ENCODE measurements at places on chromosomes 4 and X.

DNA sequence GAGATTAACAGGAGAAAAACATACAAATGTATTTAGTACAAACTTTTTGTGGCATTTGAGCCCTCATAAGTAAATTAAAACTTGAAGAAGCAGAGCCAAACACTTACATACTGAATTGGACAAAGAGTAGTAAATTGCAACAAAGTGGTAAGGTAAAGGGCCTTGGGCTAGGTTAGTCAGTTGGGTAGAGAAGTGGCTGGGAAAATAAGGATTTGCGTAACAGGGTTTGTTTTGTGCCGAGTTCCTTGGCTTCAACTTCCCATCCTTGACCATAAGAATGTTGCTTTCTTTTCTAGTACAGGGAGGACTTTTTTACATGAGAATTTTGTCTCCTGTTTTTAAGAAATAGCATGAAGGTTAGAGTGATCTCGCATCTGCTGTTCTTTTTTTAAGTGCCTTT is 33.3 kb upstream of the DSPP start:
- no peak for DNase-seq

DNA sequence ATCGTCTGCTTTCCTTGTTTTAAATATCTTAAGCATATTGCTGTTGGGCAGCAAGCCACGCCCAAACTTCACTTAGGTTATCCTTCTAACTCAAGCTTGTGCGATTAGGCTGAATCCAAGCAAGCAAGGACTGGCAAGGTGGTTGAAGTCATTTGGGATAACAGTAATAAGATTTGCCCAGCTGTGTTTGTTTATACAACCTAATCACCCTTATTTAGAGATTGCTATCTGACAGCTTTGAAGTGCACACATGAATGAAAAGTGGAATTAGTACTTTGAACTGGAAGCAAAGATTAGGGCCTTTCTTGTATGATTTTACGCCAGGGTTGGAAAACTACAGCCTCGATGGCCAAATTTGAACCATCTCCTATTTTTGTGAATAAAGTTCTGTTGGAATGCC is 182.1 kb downstream of the ASB9 start:
- DNase-seq, result no peak

- DNase-seq, result no peak
Measured at GRCh38 chrX:40736170-40736505, 796 bp upstream of the MED14 start.

GRCh38 chr4:3517731-3518510 is 14.3 kb downstream of the LRPAP1 start:
- DNase-seq, result no peak

DNA sequence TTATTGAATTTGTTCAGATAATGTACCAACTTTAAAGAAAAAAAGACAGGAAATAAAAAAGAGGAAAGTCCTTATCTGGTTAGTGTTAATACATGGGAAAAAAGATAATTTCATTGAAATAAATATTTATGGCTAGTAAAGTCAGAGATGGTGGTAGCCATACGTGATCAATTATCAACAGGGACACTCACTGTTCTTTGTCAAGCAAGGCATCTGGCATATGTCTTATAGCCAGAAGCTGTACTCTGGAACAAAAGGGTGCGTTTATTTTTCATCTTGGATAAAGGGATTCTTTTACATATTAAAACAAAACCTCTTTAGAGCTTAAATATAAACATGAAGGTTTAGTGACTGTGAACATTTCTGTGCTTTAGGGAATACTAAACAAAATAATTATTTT is 26.7 kb downstream of the HDX start:
- no peak for DNase-seq

GRCh38 chrX:48573690-48574269 is 504 bp upstream of the RBM3 start:
- DNase-seq, result no peak

Measured in Calu3 (cell line).